Muscle of arm (tissue), 14 donors: ENCODE measurements at places on chromosomes 2 and 18. TPM values are rescaled to one million over a fixed set of nuclear protein-coding genes. Genes with fewer than 3 reads are reported as not detected.

Gene SLC5A7
- not detected for polyA plus RNA-seq

Gene SPC25
- polyA plus RNA-seq, result 13.9 TPM

DNA sequence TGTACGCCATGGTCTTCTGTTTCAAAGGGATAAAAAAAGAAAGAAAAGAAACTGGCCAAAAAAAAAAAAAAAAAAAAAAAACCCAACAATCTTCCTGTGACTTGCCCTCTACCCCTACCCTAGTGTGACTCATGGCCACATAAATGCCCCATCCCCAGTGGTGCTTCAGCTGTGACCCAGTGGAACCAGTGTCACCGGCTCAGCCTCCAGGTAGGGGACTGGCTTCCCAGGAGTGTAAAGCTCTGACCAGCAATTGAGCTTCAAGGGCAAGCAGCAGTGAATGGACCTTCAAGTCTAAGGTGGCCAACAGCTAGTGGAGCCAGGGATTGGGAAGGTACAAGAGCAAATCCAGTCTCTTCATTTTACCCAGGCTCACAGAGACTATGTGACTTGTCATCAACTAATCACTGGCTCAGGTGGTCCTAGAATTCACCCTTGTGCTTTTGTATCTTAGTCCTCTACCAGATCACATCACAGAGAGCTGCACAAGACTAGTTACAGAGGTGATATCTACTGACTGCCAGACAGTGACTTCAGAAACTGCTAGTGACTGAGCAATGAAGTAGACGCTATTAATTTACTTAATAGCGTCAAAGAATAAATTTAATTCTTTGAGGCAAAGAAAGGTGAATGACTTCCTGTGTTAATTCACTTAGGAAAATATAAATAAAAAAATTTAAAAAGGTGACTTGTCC, 1.3 kb upstream of the TGFBRAP1 start:
- DNase-seq, result no peak

Gene AMER3
- not detected for polyA plus RNA-seq

GRCh38 chr2:113930448-113930847, 40.6 kb downstream of the ACTR3 start:
- DNase-seq, result no peak

DNA sequence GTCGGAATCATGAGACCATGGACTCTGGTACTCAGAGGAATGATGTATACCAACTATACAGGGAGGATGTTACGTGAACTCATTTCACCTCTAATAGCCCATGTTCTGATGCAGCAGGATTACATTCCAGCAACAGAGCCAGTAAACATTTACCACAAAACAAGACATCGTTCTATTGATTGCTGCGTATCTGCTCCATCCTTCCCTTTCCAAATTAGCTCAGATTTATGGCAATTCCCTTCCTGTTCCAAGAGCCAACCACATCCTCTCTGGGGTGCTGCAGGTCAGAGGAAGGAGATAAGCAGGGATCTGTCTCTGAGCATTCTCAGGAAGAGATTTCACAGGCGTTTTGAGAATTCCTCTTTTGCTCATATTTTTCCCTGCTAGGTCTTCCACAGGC, 98.3 kb downstream of the KLF7 start:
- DNase-seq, result no peak

DNA sequence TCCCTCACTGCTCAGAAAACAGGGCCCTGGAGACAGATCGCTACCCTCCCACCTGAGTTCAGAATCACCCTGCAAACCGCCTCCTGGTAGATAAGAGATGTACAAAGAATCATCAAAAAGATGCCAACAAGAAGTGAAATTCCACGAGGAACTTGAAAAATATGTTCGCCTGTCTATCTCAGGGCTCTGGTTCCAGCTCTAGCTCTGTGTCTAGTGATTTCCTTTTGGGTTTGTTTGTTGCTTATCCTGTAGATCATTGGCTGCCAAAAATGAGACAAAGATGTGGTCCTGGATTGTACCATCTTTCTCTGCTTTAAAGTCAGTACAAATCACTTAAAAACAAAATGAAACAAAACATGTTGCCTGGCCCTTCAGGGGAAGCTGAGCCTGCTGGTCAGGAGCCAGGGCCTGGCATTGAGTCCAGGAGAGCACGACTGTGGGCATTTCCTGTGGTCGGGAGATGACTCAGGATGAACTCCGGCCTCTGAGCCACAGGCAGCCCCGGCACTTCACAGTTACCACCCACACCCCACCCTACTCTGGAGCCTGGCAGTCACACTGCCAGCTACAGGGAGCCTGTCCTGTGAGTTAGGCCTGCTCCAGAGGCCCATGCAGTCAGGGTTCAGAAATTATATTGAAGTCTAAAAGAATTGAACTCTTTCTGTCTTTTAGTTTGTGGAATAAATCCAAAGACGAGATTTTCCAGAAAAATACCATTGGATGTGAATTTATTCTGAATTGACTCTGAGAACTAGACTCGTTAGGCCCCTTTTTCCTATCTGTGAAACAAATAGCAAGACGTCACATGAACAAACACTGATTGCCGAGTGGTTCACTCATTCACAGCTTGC, 8.0 kb upstream of the ITGB6 start:
- DNase-seq, result no peak

- no peak for DNase-seq
Measured at GRCh38 chr2:235654103-235654813, 160.4 kb downstream of the AGAP1 start.

DNA sequence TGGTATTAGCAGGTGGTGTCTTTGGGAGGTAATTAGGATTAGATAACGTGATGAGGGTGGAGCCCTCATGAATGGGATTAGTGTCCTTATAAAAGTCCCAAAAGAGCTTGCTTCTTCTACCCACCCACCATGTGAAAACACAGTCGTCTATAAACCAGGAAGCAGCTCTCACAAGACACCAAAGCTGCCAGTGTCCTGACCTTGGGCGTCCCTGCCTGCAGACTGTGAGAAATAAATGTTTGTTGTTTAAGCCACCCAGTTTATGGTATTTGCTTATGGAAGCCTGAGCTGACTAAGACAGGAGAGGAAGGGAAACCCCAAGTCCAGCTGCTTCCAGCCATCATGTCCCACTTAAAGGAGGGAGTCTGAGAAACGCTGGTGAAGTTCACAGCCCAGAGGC, 13.6 kb downstream of the ADI1 start:
- DNase-seq, result no peak

- DNase-seq, result no peak
Measured at GRCh38 chr2:28342081-28342967, 50.3 kb upstream of the FOSL2 start.

GRCh38 chr18:24659827-24660720, 199.6 kb downstream of the HRH4 start:
- peak; percentile 77 for DNase-seq

GRCh38 chr2:101387151-101387834, at the start of gene CREG2:
CREG2 (minus strand) TSS chr2:101387503; CDS start chr2:101387457, 46 bp downstream.
- peak; percentile 50 for DNase-seq

Gene TTN
- 127 TPM for polyA plus RNA-seq

GRCh38 chr2:118968961-118969733, 27.2 kb downstream of the MARCO start:
- DNase-seq, result no peak

Gene ASB18
- 3.8 TPM for polyA plus RNA-seq

Gene PTGR3
- polyA plus RNA-seq, result 53.4 TPM

Gene CTAGE1
- polyA plus RNA-seq, result not detected

Gene FLACC1
- polyA plus RNA-seq, result 3.8 TPM

DNA sequence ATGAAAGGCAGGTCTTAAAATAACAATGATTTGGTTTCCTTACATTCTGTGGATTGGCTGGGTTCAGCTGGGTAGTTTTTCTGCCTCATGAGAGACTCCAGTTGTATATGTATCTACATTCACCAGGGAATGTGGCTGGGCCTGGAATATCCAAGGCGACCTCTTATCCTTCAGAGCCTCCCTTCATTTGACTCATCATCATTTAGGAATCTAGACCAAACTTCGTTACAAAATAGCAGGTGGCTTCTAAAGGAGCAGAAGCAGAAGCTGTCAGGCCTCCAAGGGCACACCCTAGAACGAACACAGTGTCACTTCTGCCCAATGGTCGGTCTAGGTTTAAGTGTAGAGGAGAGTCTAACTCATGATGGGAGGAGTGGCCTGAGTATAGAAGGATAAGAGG, 204.2 kb downstream of the EN1 start:
- no peak for DNase-seq

DNA sequence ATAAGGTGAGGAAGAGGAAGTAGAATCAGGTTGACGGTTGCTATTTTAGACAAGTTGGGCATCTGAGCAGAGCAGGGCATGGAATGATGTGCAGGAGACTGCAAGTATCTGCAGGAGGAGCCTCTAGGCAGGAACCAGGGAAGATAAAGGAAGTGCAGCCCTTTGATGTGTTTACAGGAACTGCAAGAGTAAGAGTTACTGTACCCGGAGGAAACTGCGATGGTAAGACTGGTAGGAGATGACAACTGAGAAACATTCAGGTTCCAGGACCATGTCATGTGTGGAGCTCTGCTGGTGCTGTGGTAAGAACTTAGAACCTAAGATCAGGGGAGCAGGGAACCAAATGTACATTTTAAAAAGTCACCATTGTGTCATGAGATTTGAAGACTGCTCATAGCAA, 134.3 kb upstream of the STON1 start:
- DNase-seq, result no peak

Gene CYBRD1
- 94.2 TPM for polyA plus RNA-seq

- no peak for DNase-seq
Measured at GRCh38 chr2:59232394-59233165, 991.5 kb upstream of the FANCL start.

GRCh38 chr2:128368437-128369107, 49.9 kb upstream of the HS6ST1 start:
- DNase-seq, result no peak

- DNase-seq, result no peak
Measured at GRCh38 chr2:201234663-201235135, 25.6 kb upstream of the CASP8 start.

Gene CYP27C1
- 4.8 TPM for polyA plus RNA-seq

Gene NAT8
- 0.25 TPM for polyA plus RNA-seq

Gene POMC
- 1.7 TPM for polyA plus RNA-seq

GRCh38 chr2:162126111-162126519, 25.9 kb downstream of the GCG start:
- DNase-seq, result no peak

Gene ITPRIPL1
- not detected for polyA plus RNA-seq

DNA sequence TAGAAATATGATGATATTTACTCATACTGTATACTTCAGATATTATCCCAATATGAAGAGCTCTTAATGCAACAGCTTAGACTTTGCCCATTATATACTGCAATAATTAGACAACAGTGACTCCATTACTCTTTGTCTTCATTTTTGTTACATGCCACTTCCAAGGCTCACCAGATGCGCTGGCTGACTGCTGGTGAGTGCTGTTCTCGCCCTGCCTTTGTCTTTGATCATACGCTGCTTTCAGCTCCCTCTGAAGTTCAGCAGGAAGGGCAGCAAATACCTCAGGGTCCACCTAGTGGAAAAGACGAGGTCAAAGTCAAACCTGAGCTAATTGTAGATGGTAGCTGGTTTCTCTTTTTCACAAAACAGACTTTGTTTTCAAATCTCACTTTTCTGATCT, 66.3 kb downstream of the EIF5B start:
- no peak for DNase-seq

- DNase-seq, result no peak
Measured at GRCh38 chr18:49905771-49906170, 92.4 kb upstream of the ACAA2 start.

Gene GAL3ST2
- not detected for polyA plus RNA-seq

- no peak for DNase-seq
Measured at GRCh38 chr2:69939722-69940121, 21.7 kb downstream of the ASPRV1 start.

GRCh38 chr2:160752475-160753330, 259.1 kb upstream of the RBMS1 start:
- no peak for DNase-seq

DNA sequence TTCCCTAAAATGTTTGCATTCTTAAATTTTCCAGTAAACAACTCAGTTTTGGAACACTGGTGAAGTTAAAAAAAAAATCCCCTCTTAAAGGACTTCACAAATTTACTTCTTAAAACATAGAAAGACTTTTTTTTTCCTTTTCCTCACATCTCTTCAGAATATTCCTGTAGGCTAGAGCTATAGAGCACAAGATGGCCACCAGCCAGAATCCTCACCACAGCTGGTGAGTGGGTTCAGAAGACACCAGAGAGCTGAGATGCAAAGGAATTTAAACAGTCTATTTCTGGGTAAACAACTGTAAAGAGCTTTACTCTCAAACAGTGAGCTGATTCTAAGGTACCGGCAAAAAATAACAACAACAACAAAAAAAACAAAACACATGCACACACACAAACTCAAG, 252.8 kb downstream of the LRP1B start:
- DNase-seq, result no peak

Gene YPEL5
- polyA plus RNA-seq, result 33.1 TPM

DNA sequence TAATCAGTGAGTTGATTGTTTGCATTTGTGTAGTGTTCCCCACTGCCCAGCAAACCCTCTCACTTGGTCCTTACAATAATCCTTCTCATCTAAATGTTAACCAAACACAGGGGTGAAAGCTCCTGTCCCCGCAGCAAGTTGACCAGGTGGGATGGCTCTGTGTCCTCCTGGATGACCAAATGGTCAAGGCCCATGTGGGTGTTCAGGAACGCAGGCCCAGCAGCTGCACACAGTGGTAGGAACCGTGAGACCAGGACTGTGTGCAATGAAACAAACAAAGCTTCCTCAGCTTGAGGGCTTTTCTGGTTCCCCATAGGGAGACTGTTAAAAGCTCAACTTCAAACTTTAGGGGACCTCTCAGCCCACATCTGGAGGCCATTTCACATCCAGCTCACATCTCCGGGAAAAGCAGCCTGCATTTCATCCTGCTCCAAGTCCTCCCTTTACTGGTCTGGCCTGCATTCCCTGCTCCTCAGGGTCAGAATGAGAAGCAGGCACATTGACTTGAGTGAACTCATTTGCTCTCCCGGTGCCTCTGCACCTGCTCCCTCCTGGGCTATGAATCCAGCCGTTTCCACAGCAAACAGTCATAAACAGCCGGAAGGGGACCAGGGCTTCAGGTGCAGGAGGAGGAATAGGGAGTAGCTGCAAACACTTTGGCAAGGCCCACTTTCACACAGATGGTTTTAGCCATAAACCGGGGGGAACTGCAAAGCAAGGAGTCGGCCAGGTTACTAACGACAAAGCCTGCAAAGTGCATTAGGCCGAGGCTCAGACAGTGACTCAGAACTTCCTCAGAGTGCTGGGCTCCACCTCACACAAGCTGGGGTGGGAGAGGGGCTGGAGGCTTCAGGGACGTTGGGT, 144.7 kb downstream of the CAPN13 start:
- DNase-seq, result peak; percentile 91

Gene CCDC74B
- 1.1 TPM for polyA plus RNA-seq

DNA sequence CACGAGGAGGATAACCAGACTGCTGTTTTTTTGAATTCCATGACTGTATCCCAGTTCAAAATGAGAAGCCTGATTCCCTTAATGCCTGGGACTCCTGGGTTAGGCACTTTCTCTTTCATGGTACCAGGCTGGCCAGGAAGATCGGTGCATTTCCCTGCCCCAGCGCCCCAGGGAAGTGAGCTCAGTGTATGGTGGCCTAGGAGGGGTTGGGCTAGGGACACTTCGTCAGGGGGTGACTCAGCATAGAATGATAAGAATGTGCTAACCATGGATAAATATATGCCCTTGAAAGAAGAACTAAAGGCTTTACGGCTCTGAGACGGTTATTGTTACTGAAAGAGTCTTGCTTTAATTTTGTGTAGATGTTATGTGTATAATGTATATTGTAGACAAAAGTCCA, 27.5 kb upstream of the FAM237A start:
- no peak for DNase-seq

Gene CHMP1B
- polyA plus RNA-seq, result 23.5 TPM
